ENCODE measurements at places on chromosomes 1 and 21.

GRCh38 chr1:156860628-156861423 is at the start of gene NTRK1:
Gene NTRK1 (plus strand): TSS chr1:156860865. CDS start chr1:156860935, 70 bp downstream.
- peaks cover 31% of the 10 kb centered on the region for H3K4me1 ChIP-seq
- H3K27me3 ChIP-seq = peaks cover 13% of the 10 kb centered on the region
- no peaks in the 10 kb centered on the region for H3K36me3 ChIP-seq
- H3K4me3 ChIP-seq = peak within 1 kb of the TSS; percentile 71
- no peak within 1 kb of the TSS for H3K27ac ChIP-seq
- peak; percentile 46 for DNase-seq

DNA sequence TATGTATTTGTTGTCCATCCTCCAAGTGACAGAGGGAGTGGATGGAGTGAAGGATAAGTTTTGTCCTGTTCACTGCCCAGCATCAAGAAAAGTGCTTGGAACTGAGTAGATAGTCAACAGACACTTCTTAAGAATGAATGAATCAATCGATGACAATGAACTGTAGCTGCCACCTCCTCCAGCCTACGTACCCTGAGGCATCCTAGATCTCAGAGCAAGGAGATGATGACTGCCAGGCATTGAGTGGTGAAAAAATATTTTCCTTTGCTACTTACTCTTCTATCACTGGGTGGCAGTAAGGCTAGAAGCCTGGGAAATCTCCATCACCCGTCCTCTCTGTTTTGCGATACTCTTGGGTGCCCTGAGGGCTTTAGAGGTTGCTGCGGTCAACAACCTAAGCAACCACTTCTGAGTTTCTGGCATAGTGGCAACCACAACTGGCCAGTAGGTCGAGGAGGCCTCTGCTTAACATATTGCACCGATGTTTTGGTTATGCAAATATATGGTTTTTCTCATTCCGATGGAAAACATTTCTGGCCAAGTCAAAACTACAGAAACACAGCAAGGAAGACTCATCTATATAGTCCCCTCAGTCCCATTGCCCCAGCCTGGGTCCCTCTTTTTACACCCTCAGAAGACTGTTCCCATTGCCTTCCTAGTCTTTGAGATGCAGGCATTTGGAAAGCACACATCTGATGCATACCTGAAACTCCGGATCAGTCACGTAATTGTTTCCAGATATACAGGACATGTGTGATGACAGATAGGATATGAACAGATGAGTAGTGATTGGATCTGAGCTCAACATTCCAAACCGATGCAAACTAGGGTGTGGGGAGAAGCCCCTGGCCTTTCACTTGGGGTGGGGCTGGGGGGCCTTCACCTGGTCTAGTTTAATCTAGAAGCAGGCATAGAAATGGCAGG is 136.8 kb downstream of the RUNX1 start:
- no peaks in the 10 kb centered on the region for H3K27me3 ChIP-seq
- H3K4me1 ChIP-seq = peaks cover 9% of the 10 kb centered on the region
- no peak overlapping the region for H3K4me3 ChIP-seq
- DNase-seq = no peak

- peaks cover 4% of the 10 kb centered on the region for H3K27me3 ChIP-seq
- no peaks in the 10 kb centered on the region for H3K4me1 ChIP-seq
- H3K36me3 ChIP-seq = no peaks in the 10 kb centered on the region
- no peak overlapping the region for H3K4me3 ChIP-seq
Observed at GRCh38 chr1:10795276-10796021, 997 bp downstream of the CASZ1 start.

- H3K27ac ChIP-seq = no peak overlapping the region
- no peak overlapping the region for H3K4me3 ChIP-seq
- no peaks in the 10 kb centered on the region for H3K27me3 ChIP-seq
- DNase-seq = no peak
- no peaks in the 10 kb centered on the region for H3K36me3 ChIP-seq
Observed at GRCh38 chr1:154186852-154187501, 4.9 kb downstream of the TPM3 start.

DNA sequence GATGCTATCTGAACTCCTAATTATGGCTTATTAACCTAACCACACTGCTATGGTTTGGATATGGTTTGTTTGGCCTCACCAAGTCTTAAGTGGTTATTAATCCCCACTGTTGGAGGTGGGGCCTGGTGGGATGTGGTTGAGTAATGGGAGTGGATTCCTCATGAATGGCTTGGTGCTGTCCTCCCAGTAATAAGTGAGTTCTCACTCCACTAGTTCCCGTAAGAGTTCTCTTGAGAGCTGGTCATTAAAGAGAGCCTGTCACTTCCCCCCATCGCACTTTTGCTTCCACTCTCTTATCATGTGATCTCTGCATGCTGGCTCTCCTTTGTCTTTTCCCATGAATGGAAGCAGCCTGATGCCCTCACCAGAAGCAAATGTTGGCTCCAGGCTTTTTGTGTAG is 328.8 kb downstream of the PLA2G4A start:
- H3K27ac ChIP-seq = no peak overlapping the region
- no peak overlapping the region for H3K4me3 ChIP-seq
- no peak for DNase-seq
- H3K4me1 ChIP-seq = no peaks in the 10 kb centered on the region
- H3K36me3 ChIP-seq = no peaks in the 10 kb centered on the region
- no peaks in the 10 kb centered on the region for H3K27me3 ChIP-seq

DNA sequence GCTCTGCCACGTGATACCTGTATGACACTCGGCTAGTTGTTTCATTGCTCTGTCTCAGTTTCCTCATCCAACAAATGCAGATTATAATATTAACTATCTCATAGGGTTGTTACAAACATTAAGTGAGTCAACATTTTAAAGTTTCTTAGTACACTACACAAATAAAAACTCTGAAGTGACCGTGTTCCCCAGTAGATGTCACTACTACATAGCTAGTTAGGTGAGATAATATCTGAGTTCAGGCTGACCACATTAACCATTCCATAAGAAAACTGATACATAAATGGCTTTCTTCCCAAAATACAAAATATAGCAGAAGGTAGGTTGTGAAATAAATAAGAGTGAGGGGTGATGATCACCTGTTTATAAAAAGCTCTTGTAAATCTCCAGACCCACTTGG is 214.1 kb downstream of the NUF2 start:
- no peaks in the 10 kb centered on the region for H3K27me3 ChIP-seq
- no peaks in the 10 kb centered on the region for H3K4me1 ChIP-seq
- no peak for DNase-seq
- no peak overlapping the region for H3K27ac ChIP-seq
- H3K4me3 ChIP-seq = no peak overlapping the region

GRCh38 chr1:116768416-116769103 is 14.3 kb downstream of the CD2 start:
- peaks cover 8% of the 10 kb centered on the region for H3K36me3 ChIP-seq
- H3K27me3 ChIP-seq = no peaks in the 10 kb centered on the region
- peaks cover 83% of the 10 kb centered on the region for H3K4me1 ChIP-seq
- no peak overlapping the region for H3K4me3 ChIP-seq
- peak overlapping the region; percentile 87 for H3K27ac ChIP-seq

- DNase-seq = no peak
- H3K4me3 ChIP-seq = no peak overlapping the region
- no peak overlapping the region for H3K27ac ChIP-seq
- H3K27me3 ChIP-seq = no peaks in the 10 kb centered on the region
- no peaks in the 10 kb centered on the region for H3K36me3 ChIP-seq
Observed at GRCh38 chr1:88883156-88883555, 8.2 kb downstream of the GTF2B start.

DNA sequence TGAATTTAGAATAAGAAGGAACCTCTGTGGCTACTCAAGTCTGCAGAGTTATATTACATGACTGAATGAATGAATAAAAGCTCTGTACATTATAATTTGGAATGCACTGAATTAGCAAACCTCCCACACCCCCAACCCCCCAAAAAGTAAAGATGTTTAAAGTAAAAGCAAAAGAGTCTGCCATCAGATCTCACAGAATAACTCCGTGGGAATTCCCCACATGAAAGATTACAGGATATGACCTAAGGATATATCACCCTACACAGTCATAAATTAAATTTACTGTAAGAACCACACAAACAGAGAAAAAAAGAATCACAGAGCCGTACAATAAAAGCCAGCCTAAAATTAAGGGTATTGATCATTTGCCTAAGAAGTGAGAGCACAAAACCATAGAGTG is 587.3 kb downstream of the PTPRC start:
- no peak overlapping the region for H3K27ac ChIP-seq
- DNase-seq = no peak
- no peaks in the 10 kb centered on the region for H3K4me1 ChIP-seq
- H3K4me3 ChIP-seq = no peak overlapping the region

- H3K4me3 ChIP-seq = no peak overlapping the region
- H3K4me1 ChIP-seq = no peaks in the 10 kb centered on the region
Observed at GRCh38 chr1:24101796-24102586, 9.9 kb downstream of the MYOM3 start.

DNA sequence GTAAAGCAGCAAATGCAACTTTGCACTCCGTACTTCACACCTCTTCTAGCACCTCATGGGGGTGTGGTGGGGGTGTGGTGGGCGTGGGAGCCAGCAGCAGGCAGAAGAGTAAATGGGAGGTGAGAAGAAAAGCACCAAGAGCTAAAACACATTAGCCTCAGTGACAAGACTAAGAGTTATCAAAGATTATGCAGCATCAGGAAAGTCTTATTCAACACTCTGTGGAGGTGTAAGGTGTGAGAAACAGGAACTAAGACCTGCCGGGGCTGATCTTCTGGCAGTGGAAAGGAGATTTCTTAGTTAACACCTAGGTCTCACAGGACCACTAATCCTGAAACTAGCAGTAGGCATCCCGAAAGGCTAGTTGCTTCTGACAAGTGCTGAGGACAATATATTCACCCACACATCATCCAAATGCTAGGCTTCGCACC is 9.9 kb downstream of the TGFBR3 start:
- peak overlapping the region; percentile 26 for H3K27ac ChIP-seq
- H3K27me3 ChIP-seq = no peaks in the 10 kb centered on the region
- no peak overlapping the region for H3K4me3 ChIP-seq

DNA sequence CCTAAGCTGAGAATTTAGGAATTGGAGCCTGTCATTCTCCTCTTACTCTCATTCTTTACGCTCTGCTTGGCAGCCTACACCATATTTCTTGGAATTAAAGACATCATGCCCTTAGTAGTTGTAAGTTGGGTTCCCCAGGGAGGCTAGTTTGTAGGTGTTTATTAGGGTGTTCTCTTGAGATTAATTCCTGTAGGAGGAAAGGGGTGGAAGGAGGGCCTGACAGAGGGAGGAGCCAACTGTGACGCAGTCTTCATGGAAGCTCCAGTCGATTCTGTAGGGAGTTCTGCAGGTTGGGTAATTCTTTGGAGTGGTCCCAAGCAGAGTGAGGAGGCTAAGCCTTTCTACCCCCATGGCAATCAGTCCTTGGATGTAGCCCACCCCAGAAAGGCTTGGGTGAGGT is 111.4 kb downstream of the HHAT start:
- no peak overlapping the region for H3K27ac ChIP-seq
- DNase-seq = no peak
- no peaks in the 10 kb centered on the region for H3K36me3 ChIP-seq
- H3K27me3 ChIP-seq = no peaks in the 10 kb centered on the region

DNA sequence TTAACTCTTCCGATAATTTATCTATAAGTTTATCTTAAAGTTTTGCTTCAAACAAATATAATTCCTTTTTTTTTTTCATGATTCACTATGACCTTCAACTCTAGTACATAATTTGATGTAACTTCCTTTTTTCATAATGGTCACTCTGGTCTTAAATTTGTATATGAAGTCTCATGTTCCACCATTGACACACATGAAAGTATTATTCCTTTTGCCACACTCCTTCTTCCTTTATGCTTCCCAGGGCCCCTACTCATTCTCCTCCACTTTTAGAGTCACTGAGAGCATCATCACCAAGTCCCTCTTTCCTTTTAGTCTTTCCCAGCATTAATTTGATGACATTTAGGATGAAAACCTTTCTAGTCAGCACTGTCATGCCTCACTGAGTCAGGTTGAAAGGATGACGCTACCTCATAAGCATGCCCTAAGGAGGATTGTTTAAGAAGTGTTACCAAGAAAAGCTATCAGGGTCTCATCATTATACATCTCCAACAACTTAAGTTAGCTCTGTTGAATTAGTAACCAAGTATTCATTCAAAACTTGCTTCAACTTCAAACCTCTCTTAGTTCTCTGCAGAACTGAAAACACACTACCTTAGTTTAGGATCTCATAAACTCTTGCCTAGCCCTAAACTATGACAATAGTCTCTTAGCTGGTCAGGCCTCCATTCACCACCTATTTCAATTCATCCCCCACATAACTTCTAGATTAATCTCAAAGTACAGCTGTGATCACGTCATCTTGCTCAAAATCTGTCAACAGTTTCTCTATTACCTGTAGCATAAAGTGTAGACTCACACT is 14.5 kb downstream of the AUNIP start:
- H3K4me1 ChIP-seq = no peaks in the 10 kb centered on the region
- H3K36me3 ChIP-seq = no peaks in the 10 kb centered on the region
- no peaks in the 10 kb centered on the region for H3K27me3 ChIP-seq
- no peak for DNase-seq

- peak overlapping the region; percentile 94 for H3K27ac ChIP-seq
- no peak for DNase-seq
- H3K4me3 ChIP-seq = peak overlapping the region; percentile 33
Observed at GRCh38 chr1:145979746-145980456, 15.4 kb downstream of the POLR3GL start.

GRCh38 chr1:220121791-220122530 is 28.0 kb downstream of the IARS2 start:
- peaks cover 7% of the 10 kb centered on the region for H3K36me3 ChIP-seq
- DNase-seq = no peak
- H3K27me3 ChIP-seq = no peaks in the 10 kb centered on the region
- H3K27ac ChIP-seq = no peak overlapping the region
- no peaks in the 10 kb centered on the region for H3K4me1 ChIP-seq

- no peaks in the 10 kb centered on the region for H3K4me1 ChIP-seq
- no peak overlapping the region for H3K27ac ChIP-seq
- H3K36me3 ChIP-seq = no peaks in the 10 kb centered on the region
- H3K4me3 ChIP-seq = no peak overlapping the region
Observed at GRCh38 chr1:58401991-58402390, 144.5 kb downstream of the OMA1 start.

DNA sequence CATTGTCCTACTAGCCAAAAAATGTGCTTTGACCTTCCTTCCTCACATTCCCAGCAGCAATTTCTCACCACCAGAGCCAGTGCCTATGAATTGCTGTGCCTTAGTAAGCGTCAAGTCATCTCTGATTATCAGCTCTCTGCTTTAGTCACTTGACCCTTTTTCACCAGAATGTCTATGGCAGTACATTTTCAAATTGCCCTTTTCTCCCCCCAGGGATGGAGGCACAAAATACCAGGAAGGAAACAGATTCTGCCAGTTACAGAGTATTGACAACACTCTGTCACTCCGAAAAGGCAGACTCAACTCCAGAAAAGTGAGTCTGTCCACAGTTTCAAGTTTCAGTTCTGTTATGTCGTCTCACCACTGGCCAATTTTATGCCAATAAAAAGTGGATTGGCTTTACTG is 167.4 kb downstream of the TNFSF18 start:
- no peak for DNase-seq
- no peaks in the 10 kb centered on the region for H3K36me3 ChIP-seq
- peaks cover 2% of the 10 kb centered on the region for H3K4me1 ChIP-seq
- H3K27me3 ChIP-seq = peaks cover 3% of the 10 kb centered on the region
- no peak overlapping the region for H3K4me3 ChIP-seq

- H3K27me3 ChIP-seq = no peaks in the 10 kb centered on the region
- no peak overlapping the region for H3K27ac ChIP-seq
- H3K4me3 ChIP-seq = no peak overlapping the region
- no peak for DNase-seq
- H3K36me3 ChIP-seq = peaks cover 8% of the 10 kb centered on the region
Observed at GRCh38 chr1:99851850-99852454, 1.8 kb downstream of the AGL start.

Data from T-cell (primary cell).